ENCODE measurements at places on chromosomes 2 and 18.

GRCh38 chr2:144154205-144154604, 365.7 kb downstream of the ZEB2 start:
- DNase-seq: no peak

DNA sequence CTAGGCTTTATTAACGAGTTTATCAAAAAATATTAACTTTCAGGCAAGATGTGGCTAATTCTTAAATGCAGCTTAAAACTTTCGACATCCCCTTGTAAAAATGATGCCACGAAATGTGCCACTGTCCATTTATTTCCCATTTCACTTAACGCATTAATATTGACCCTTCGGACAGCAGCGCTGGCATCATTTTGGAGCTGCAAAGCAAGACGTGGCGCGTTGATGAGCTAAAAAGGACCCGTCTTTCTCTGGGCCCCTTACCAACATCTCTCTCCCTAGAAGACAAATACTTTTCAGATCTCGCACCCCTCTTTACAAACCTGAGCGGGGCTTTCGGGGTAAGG, 367.9 kb downstream of the MTX2 start:
- DNase-seq: no peak

DNA sequence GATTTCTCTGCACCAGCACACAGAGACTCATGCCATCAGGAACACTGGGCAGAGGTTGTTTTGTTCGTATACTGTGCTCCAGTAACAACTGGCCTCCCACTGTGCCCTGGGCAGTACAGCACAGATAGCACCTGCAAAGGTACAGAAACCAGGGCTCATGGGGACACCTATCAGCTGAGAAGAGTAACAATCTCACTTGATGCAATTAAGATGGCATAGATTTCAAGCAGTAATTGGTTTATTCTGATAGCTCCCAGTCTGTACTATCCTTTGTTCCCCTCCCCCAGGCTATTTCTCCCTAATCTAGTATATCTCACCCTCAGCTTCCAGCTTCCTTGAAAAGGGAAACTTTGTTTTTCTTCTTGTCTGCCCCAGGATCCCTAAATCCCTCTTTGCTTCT, 343.9 kb upstream of the MMADHC start:
- DNase-seq: no peak

DNA sequence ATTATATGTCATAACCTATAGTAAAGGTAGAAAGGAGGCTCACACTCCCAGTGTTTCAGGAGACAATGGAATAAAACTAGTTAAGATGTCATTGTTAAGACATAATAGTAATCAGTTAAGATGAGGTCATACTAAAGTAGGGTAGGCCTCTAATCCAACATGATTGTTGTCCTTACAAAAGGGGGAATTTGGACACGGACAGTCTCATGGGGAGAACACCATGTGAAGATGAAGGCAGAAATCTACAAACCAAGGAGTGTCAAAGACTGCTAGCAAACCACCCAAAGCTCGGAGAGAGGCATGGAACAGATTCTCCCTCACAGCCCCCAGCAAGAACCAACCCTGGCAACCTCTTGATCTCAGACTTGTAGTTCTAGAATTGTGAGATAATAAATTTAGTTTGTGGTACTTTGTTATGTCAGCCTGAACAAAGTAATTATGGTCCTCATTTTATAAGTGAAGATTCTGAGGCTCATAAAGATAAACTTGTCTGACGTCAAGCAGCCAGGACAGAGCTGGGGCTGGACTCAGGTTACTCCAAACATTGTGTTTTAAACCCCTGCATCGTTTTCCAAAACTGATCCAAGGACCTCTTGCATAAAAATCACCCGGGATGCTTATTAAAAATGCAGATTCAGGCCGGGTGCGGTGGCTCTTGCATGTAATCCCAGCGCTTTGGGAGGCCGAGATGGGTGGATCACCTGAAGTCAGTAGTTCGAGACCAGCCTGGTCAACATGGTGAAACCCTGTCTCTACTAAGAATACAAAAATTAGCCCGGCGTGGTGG, 47.8 kb downstream of the CCDC195 start:
- DNase-seq: no peak

GRCh38 chr2:128155970-128156369, 65.0 kb downstream of the UGGT1 start:
- no peak for DNase-seq

DNA sequence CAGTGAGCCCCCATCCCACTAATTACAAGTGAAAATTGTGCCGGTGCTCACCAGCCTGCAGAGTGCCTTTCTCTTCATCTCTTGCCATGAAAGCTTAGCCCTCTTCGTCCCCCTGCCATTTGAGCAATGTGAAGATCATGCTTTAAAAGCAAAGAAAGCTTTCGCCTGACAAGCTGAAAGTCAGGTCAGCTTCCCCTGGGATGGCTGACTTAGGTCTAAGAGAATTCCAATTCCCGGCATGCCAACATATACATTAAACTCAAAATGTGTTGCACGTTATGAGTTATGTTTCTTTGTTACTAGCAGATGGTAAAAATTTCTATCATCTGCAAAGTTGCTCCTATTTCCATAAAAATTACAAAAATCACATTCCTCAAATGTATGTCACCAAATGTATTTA, 129.8 kb downstream of the AFF3 start:
- DNase-seq: no peak

DNA sequence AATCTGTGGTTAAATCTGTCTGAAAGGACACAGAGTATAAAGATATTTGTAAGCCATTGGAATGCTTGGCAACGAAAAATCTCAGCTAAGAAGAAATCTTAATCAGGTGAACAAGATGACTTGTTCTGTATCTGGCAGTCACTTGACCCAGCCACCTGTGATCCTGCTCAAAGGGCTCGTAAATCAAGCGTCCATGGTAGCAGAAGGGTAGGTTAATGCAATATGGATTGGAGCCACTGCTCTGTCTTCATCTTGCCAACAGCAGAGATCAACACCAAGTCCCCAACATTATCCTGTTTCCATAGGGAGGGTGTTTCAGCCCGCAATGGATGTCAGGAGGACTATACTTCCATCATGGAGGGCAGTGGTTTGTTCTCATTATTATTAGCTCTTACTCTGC, 378.4 kb downstream of the CDH7 start:
- no peak for DNase-seq

DNA sequence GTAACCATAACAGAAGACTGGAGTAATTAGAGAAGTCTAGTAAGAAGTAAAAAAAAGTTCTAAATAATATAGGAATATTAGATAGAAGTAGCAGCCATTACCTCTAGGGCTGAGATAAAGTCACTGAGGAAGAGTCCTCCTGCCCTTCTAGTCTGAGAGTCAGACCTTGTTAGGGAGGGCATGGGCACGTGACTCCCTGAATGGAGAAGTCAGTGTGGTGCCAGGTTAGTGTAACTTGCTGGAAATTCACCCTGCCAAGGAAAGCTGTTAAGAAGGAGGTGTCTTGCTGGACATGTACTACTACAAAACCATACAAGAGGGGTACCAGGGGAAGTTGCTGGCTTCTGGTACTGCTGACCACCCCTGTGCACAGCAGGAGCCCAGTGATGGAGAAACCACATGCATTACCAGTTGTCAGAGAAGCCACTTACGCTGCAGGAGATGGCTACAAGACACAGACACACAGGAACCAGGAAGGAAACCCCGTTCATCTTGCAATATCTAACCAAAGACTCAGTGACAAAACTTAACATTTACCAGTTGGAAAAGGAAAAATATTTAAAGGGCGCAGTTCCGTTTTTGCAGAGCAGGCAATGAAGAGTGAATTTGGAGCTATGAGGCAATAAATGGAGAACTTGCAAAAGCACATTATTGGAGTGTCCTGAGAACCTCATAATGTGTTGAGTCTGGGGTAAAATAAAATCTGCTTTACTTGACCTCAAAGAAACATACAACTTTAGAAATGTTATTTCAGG, 77.2 kb upstream of the TLK1 start:
- DNase-seq: no peak

GRCh38 chr18:78976765-78977636, 2.6 kb upstream of the SALL3 start:
- no peak for DNase-seq

DNA sequence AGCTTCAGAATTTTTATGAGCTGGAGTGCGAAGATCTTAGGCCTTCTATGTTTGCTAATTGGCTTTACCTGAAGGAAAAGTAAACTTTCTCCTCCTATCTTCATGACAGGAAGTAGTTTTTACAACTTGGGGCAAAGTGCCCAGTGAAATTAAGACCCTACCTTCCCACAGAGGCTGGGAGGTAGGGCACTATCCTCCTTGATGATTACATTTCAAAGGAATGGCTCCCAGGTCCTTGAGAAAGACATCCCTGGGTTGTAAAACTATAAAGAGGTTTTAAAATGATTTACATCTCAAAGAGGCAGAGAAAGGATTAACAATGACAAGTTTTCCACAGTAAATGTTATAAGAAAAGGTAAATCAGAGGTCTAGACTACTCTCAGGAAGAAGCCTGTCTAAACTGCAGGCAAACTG, 155.8 kb downstream of the CDH7 start:
- no peak for DNase-seq

DNA sequence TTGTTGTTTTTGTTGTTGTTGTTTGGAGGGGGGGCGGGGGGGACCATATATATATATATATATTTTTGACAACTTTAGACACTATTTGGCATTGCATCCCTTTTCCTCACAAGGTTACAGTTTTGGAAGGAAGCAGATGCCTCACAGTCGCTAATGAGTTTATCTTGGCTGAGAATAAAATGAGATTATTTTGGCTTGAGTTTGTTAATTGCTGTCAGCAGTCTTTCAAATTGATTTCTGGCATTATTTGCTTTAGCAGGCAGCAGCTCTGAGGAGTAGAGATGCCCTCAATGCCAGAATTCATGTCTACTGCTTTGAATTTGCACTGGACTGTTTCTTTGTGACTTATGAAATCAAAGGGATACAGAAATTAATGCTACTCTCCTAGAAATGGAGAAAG, 595.2 kb upstream of the HNMT start:
- no peak for DNase-seq

DNA sequence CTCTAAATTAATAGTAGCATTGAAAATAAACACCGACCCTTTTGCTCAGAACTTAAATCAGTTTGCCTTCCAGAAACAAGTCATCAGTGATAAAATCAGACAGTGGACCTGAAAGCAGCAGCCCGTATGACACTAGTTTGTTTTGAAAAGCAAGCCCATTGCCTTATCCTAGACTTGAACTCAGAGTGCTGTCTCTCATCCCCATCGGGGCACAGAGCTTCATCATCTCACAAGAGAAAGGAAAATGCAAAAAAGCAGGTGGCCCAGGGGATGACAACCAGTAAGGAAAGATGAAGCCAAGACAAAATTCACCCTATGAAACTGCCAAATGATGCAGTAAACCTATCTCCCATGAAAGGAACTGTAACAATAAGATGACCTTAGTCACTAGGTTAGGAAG, 71.2 kb downstream of the CERKL start:
- DNase-seq: no peak

DNA sequence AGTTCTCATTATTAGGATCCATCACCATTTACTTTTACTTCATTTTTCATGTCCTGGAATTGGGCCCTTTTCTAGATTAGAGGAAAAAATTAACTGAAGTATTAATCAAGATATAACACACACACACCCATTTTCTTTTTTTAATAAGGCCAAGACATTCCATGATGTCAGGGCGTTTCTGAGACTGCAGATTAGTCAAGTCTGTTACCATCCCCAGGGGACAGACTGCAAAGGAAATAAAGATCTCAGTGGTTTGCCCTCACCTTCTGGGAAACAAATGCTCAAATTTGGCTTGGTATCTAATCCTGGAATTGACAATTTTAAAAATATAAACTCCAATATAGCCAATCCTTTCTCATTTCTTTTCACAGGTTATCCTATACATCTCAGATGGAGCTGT, 27.4 kb downstream of the RMP24 start:
- no peak for DNase-seq

GRCh38 chr2:199446996-199447576, 10.7 kb downstream of the SATB2 start:
- DNase-seq: no peak

DNA sequence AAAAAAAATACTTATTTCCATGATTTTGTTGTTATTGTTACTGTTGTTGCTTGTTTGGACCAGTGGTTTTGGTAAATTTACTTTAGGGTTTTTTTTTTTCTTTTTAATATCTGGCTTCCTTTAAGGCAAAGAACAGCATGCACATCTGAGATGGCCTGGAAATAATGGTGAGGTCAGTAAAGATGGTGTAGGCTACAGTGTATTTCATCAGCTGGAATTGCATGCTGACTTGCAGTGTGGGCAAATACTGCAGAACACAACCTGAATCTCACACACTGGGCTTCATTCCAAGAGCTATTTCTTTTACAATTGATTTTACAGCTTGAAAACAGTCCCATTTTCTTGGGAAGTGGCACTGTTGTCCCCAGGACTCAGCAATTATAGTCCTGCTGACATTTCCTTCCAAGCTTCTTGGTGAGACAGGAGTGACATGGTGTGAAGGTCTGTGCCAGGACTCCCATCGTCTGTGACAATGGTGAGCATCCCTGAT, 376.1 kb upstream of the SOX11 start:
- no peak for DNase-seq

DNA sequence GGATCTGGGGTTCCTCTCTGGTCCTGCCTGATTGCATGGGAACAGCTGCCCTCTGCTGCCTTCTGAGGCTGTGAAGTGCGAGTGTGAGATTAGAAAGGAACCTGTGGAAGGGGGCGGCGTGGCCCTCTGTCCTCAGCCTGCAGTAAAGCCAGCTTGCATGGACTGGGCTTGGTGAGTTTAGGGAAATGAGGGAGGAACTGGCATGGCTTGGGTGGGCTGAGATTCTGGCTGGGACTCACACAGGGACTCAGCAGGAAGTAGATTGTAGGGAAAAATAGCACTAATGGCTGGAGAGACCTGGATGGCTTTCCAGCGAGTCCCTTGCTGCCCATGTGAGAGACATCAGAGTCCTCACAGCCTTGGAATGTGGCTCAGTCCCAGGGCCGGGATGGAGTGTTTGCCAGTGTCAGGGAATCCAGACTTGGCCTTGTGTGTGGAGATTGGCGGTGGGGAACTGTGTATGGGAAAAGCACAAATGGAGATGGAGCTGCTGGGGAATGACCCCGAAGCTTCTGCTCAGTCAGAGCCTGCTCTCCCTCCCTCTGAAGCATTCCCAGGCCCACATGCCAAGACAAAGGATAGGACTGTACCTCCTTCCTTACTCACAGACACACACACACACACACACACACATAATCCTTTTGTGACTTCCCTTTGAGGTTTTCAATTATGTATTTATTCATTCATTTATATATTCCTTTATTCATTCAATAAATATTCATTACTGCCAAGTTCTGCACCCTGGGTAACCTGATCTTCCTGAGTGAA, 115.4 kb downstream of the ACAA2 start:
- no peak for DNase-seq

GRCh38 chr2:169452080-169452479, 27.2 kb upstream of the BBS5 start:
- DNase-seq: no peak
